ENCODE measurements at places on chromosomes 7 and 10.

DNA sequence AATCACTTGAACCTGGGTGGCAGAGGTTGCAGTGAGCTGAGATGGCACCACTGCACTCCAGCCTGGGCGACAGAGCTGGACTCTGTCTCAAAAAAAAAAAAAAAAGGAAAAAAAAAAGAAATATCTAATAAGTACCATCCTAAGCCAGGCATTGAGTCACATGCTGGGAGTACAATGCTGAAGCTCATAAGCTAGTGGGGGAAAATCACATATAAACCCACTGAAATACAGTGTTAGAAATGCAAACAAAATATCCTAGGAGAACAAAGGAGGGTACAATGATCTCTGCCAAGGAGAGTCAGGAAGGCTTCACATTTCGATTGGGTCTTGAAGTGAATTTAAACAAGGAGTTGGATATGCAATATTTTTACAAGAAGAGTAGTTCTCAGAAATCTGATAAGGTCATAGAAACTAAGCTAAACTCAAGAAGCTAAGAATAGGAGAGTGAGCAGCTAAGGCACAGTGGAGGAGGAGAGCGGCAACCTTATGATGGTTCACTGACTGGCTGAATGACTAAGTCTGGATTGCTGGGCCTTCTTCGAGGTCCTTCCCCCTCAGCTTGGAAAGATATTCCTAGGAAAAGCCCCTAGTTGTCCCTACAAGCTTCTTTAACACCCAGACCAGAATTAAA, 115.5 kb downstream of the PHTF2 start:
- peak overlapping the region; percentile 52 for H3K27ac ChIP-seq
- H3K4me1 ChIP-seq, result peaks cover 19% of the 10 kb centered on the region
- H3K4me3 ChIP-seq, result no peak overlapping the region
- H3K36me3 ChIP-seq, result peaks cover 5% of the 10 kb centered on the region
- H3K27me3 ChIP-seq, result no peaks in the 10 kb centered on the region
- no peak for DNase-seq

DNA sequence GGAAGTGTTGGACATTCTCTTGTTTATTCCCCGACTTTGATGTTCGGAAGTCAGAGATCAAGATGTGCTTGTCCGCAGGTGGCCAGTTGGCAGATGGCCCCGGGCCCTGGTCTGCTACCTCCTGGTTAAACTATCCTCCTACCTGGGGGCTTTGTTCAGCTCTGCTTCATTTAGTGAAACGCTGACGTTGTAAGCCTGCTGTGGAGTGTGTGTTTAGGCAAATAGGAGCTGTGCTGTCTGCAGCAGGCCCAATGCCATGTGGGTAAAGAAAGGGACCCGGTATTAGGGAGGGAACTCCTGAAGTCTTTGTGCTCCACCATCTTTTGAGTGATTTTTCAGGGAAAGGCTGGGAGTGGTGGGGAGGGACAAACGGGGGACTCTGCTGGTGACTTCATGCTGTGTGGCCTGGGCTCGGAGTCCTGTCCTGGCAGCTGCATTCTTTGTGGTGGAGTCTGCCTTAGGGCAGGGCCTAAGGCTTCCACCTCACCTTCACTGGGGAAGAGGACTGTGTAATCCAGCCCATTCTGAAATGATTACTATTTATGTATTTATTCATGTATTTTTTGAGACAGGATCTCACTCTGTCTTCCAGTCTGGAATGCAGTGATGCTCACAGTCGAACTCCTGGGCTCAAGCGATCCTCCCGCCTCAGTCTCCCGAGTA, 171.1 kb upstream of the KLF6 start:
- no peak for DNase-seq
- H3K4me1 ChIP-seq, result no peaks in the 10 kb centered on the region
- H3K4me3 ChIP-seq, result no peak overlapping the region
- H3K27me3 ChIP-seq, result no peaks in the 10 kb centered on the region
- no peak overlapping the region for H3K27ac ChIP-seq
- no peaks in the 10 kb centered on the region for H3K36me3 ChIP-seq

DNA sequence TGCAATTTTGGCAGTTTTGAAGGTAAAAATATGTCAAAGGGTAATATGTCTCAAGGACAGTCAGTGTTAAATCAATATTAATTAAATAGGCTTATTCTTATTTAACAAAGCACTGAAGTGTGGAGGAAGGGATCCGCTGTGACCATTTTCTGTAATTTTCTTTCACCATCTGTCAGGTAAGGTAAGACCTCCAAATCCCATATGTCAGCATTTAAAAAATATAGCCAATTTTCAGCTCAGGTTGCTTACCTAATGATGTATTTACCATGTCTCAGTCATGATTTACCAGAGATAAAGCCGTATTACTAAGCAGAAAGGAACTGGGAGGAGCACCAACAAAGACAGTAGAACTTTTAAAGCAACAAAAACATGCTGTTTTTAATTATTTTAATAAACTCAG, 683.9 kb downstream of the CCSER2 start:
- H3K36me3 ChIP-seq, result no peaks in the 10 kb centered on the region
- DNase-seq, result no peak

GRCh38 chr10:59702347-59702746, 7.3 kb downstream of the SLC16A9 start:
- no peaks in the 10 kb centered on the region for H3K27me3 ChIP-seq
- H3K4me3 ChIP-seq, result no peak overlapping the region
- H3K36me3 ChIP-seq, result no peaks in the 10 kb centered on the region
- no peak overlapping the region for H3K27ac ChIP-seq
- H3K4me1 ChIP-seq, result no peaks in the 10 kb centered on the region

- H3K27me3 ChIP-seq, result peaks cover 5% of the 10 kb centered on the region
- H3K4me1 ChIP-seq, result peaks cover 18% of the 10 kb centered on the region
- H3K27ac ChIP-seq, result no peak overlapping the region
- no peak for DNase-seq
These were observed 3.7 kb upstream of the ZFYVE27 start for GRCh38 chr10:97733256-97733655.

GRCh38 chr7:2120251-2120660, 112.5 kb downstream of the MAD1L1 start:
- peaks cover 13% of the 10 kb centered on the region for H3K4me1 ChIP-seq
- H3K27me3 ChIP-seq, result no peaks in the 10 kb centered on the region
- no peak overlapping the region for H3K4me3 ChIP-seq
- no peak for DNase-seq

- H3K4me1 ChIP-seq, result peaks cover 66% of the 10 kb centered on the region
- peaks cover 33% of the 10 kb centered on the region for H3K36me3 ChIP-seq
- H3K4me3 ChIP-seq, result peak overlapping the region; percentile 38
- DNase-seq, result no peak
- H3K27ac ChIP-seq, result peak overlapping the region; percentile 99
These were observed 62.4 kb downstream of the NRP1 start for GRCh38 chr10:33271969-33272583.

- no peak overlapping the region for H3K4me3 ChIP-seq
- no peaks in the 10 kb centered on the region for H3K36me3 ChIP-seq
- H3K27me3 ChIP-seq, result peaks cover 3% of the 10 kb centered on the region
- DNase-seq, result no peak
- no peaks in the 10 kb centered on the region for H3K4me1 ChIP-seq
- no peak overlapping the region for H3K27ac ChIP-seq
These were observed 99.9 kb upstream of the JAZF1 start for GRCh38 chr7:28280516-28280915.

DNA sequence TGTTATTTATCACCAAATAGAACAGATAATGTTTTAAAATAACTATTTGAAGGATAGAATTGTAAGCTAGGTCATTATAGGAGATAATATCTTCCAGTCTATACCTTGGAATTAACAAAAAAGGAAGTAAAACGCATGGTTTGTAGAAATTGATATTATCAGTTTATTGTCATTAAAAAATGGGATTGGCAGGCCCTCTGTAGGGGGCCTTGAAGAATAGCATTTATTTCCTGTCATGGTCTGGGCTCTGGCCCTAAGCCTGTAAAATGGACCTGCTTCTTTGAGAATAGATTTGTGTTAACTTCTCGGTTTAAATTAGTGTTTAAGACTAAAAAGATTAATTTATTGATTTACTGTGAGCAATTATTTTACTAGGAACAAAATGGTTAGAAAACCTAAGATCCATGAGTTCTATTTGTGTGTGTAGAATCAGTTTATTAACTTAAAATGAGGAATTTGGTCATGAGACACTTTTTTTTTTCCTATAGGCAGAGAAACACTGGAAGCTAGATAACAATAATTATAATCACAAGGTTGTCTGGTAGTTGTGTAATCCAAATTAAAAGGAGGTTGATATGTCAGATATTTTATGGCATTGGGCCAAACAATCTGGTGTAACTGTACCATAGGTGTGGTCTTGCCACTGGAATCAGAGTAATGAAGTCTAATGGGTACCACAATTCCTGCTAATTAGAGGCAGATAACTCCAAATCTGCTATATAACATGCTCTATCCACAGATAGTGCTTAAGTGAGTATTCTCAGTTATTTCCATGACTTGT, 197.4 kb upstream of the FOXP2 start:
- no peaks in the 10 kb centered on the region for H3K4me1 ChIP-seq
- no peak overlapping the region for H3K4me3 ChIP-seq
- H3K36me3 ChIP-seq, result no peaks in the 10 kb centered on the region
- no peak overlapping the region for H3K27ac ChIP-seq
- no peaks in the 10 kb centered on the region for H3K27me3 ChIP-seq
- no peak for DNase-seq

- H3K4me1 ChIP-seq, result peaks cover 11% of the 10 kb centered on the region
- H3K27me3 ChIP-seq, result no peaks in the 10 kb centered on the region
- H3K4me3 ChIP-seq, result no peak overlapping the region
- H3K27ac ChIP-seq, result no peak overlapping the region
- H3K36me3 ChIP-seq, result peaks cover 16% of the 10 kb centered on the region
- no peak for DNase-seq
These were observed 77.4 kb downstream of the TAF3 start for GRCh38 chr10:7895699-7896090.

DNA sequence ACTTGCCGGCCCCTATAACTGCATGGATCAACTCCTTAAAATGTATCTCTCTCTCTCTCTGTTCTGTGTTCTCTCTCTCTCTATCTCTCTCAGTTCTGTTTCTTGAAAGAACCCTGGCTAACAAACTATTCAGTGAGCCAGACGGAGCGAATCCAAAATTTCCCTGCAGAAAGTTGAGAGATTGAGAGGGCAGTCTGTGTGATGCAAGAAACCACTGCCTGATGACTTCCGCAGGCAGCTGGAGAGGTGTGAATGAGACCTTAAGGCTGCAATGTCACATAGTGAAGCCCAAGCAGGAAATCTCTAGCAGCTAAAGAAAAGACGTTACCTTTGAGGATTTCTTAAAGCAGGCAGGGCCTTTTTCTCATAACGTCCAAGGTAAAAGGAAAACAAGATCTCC, 17.3 kb downstream of the FAM107B start:
- peaks cover 24% of the 10 kb centered on the region for H3K27me3 ChIP-seq
- no peak overlapping the region for H3K4me3 ChIP-seq
- DNase-seq, result no peak
- H3K36me3 ChIP-seq, result no peaks in the 10 kb centered on the region
- no peak overlapping the region for H3K27ac ChIP-seq
